ENCODE measurements at places on chromosomes 13 and 19. TPM values are rescaled to one million over a fixed set of nuclear protein-coding genes. Genes with fewer than 3 reads are reported as not detected.

C19orf73 gene
- total RNA-seq, result 1.6 TPM

CRX gene
- not detected for total RNA-seq

KLK12 gene
- not detected for total RNA-seq

GRCh38 chr19:41295499-41295898, 14.5 kb upstream of the CCDC97 start:
- DNase-seq, result no peak
- no peak overlapping the region for H3K27ac ChIP-seq
- H3K27me3 ChIP-seq, result no peaks in the 10 kb centered on the region
- H3K4me3 ChIP-seq, result no peak overlapping the region
- peaks cover 45% of the 10 kb centered on the region for H3K36me3 ChIP-seq
- peaks cover 41% of the 10 kb centered on the region for H3K4me1 ChIP-seq

DNA sequence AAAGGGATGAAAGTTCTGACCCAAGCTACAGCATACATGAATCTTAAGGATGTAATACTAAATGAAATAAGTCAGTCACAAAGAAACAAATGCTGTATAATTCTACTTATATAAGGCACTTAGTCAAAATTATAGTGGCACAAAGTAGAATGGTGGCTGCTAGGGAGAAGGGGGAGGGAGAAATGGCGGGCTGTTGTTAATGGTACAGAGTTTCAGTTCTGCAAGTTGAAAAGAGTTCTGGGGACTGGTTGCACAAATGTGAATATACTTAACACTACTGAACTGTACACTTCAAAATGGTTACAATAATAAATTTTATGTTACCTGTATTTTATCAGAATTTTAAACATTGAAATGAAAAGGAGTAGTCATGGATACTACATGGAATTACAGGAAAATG, 48.9 kb upstream of the CLDN10 start:
- H3K27ac ChIP-seq, result no peak overlapping the region
- DNase-seq, result no peak
- H3K27me3 ChIP-seq, result peaks cover 5% of the 10 kb centered on the region
- H3K4me1 ChIP-seq, result peaks cover 6% of the 10 kb centered on the region

DNA sequence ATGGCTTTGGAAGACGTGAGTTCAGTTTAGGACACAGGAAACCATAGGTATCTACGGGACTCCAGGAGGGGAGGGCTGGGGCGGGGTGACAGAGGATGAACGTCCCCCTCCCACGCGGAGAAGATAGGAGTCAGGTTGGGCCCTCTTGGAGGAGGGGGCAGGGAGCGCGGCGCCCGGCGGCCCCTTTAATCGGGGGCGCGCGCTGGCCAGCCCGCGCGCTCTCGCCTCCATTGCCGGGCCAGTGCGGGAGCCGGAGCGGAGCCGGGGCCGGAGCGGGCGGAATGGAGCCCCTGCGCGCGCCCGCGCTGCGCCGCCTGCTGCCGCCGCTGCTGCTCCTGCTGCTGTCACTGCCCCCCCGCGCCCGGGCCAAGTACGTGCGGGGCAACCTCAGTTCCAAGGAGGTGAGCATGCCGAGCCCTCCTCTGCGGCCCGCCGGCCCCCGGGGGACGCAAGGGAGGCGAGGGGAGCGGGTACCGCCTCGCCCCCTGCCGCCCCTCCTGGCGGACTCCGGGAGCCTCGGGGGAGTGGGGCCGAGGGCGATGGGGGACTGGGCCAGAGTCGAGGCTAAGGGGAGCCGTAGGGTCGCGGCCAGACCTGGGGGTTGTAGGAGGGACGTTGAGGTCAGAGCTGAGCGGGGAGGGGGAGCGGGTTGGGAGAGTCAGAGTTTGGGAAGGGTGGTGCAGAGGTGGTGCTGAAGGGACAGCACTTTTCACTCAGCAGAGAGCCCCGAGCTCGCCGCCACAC, at the start of gene TMEM145:
TSS of gene TMEM145 (plus strand) at position 214 of the 744 bp plus-strand sequence. CDS start at position 282, 68 bp downstream.
- peaks cover 14% of the 10 kb centered on the region for H3K4me1 ChIP-seq
- H3K36me3 ChIP-seq, result no peaks in the 10 kb centered on the region
- peak within 1 kb of the TSS; percentile 64 for H3K4me3 ChIP-seq
- no peak for DNase-seq
- no peak within 1 kb of the TSS for H3K27ac ChIP-seq
- peaks cover 12% of the 10 kb centered on the region for H3K27me3 ChIP-seq

DNA sequence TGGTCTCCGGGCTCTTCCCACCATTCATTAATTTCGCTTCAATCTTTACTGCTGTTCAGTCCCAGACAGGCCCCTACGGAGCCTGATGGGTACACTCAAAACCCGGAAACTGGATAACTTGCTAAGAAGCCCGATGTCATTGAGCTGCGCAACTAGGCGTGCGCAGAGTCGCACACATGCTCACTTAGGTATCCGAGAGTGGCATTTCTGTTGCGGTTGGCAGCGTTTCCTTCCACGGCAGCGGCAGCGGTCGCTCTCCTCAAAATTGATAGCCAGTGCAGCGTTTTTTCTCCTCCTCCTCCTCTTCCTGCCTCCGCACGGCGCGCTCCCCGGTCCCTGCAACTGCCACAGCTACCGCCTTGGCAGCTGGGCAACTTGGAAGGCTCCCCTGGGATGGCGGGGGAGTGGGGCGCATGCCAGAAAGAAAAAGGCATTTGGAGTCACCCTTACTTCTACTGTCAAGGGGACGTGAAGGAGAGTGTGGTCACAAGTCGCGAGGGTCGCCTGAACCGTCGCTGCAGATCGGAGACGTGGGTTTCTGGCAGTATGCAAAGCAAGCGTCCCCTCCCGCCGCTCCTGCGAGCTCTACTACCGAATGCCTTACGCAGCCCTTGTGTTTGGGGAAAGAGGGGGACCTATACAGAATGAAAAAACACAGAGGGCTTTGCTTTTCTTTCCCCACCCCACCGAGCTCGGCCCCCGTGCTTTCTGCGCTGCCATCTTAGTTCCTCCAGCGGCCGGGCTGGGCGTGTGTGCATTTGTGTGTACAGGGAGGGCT, 2.4 kb upstream of the MYCBP2 start:
- peaks cover 41% of the 10 kb centered on the region for H3K4me1 ChIP-seq
- no peaks in the 10 kb centered on the region for H3K36me3 ChIP-seq
- peaks cover 2% of the 10 kb centered on the region for H3K27me3 ChIP-seq
- DNase-seq, result peak; percentile 94
- H3K27ac ChIP-seq, result peak overlapping the region; percentile 85
- peak overlapping the region; percentile 96 for H3K4me3 ChIP-seq

DNA sequence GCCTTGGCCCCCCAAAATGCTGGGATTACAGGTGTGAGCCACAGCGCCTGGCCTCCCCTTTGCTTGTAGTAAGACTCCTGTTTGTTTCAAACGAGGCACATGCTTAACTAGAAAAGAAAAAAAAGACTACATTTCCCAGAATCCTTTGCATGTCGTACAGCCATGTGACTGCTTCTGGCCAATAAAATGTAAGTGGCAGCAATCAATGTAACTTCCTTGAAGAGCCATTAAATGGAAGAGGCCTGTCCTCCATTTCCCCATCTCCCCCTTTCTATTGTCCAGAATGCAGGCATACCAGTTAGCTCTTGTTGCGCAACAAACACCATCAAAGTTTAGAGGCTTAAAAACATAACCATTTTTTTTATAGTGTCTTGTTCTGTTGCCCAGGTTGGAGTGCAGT, 10.4 kb upstream of the GPR32 start:
- no peak for DNase-seq
- peaks cover 12% of the 10 kb centered on the region for H3K27me3 ChIP-seq
- H3K27ac ChIP-seq, result no peak overlapping the region
- H3K4me1 ChIP-seq, result no peaks in the 10 kb centered on the region
- no peak overlapping the region for H3K4me3 ChIP-seq
- H3K36me3 ChIP-seq, result peaks cover under 1% of the 10 kb centered on the region

Measured in chondrocyte (in vitro differentiated cells).